ENCODE measurements at places on chromosomes 5 and 9.
A peak's percentile ranks its signal among the peaks of the same experiment; 100 is the strongest.

- ATAC-seq = no peak
Observed at GRCh38 chr5:139473105-139473504, 2.3 kb downstream of the SMIM33 start.

GRCh38 chr5:147317978-147318684 is 83.3 kb downstream of the STK32A start:
- ATAC-seq = no peak

DNA sequence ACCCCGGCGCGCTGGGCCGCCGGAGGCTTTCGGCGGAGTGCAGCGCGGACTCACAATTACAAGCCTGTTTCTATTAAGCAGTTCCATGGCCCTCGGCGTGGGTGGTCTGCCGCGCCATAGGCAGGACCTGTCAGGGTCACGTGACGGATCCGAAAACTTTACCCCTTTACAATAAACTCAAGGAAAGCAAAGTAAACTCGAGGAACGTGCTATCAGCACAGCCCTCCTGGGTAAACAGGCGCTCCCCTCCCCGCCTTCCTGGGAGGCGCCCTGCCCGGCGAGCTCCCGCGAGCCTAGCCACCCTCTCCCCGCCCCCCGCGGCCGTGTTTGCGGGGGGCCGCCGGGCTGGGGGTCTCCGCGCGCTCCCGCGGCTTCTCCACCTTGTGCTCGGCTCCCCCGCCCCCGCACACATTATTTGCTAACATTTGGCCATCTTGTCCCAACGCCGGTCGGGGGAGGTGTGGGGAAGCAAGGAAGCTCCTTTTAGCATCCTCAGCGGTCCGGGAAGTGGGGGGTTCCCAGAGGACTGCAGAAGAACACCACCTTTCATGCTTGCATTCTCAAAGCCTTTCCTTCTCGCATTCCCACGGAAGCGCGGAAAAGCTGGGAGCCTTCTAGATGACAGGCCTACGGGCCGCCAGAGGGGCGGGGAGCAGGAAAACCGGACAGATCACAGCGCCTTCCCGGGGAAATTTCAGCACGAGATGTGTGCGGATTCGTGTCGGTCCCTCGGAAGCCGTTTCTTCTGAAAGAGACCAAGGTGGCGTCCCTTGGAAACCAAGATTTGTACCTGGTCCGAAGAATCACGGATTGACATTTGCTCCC is at the start of gene PTCH1:
PTCH1 (minus strand) TSS at position 238 of the 825 bp plus-strand sequence.
- ATAC-seq = peak; percentile 64

DNA sequence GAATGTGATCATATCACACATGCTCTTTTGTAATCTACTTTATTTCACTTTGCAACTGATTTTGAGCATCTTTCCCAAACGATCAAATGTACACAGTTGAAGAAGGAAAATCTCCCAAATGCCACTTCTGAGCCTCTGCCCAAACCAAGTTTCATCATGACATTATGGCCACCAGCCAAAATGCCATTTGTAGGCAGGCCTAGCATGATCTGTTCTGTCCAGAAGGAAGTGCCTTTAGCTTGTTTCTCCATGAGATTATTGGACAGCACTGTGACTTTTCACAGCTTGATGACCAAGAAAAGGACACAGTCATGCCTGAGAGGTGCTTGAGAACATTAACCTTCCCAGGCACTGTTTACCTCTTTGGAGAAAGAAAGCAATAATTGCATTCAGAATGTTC is 73.2 kb upstream of the PIP5K1B start:
- no peak for ATAC-seq

- ATAC-seq = no peak
Observed at GRCh38 chr5:132766020-132766805, 10.8 kb downstream of the SEPTIN8 start.

- peak; percentile 46 for ATAC-seq
Observed at GRCh38 chr5:80125962-80126480, 90.9 kb downstream of the THBS4 start.

DNA sequence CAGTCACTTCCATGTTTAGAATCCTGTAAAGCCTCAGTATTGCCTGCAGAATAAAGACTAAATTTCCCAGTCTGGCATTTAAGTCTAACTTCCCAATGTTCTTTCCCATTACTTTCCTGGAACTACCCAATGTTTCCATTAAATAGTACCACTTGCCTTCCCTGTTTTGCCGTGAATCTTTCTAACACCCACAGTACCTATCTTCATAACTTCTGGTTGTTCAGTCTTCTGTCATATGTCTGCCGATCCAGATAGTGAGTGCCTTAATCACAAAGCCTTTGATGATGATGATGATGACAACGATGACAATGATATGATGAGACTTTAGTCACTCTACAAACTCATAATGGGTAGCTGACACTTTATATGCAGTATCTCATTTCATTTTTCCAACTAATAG is 6.6 kb upstream of the HEMGN start:
- no peak for ATAC-seq

DNA sequence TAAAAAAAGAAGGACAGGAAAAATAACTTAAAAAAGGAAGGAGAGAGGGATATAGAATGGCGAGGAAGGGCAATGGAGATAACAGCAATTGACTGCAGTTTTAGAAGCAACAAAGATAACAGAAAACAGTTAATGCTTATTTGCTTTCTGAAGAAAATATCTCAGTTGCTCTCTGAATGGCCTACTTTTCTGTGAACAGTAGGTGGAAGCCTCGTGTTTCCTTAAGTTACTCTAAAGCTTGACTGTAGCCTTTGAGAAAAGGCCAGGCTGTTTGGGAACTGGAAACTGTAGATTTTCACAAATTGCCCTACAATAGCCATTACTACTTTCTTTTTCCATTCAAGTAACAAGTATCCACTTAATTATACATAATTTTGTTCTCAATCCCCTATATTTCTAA is 404.5 kb downstream of the YTHDC2 start:
- no peak for ATAC-seq

DNA sequence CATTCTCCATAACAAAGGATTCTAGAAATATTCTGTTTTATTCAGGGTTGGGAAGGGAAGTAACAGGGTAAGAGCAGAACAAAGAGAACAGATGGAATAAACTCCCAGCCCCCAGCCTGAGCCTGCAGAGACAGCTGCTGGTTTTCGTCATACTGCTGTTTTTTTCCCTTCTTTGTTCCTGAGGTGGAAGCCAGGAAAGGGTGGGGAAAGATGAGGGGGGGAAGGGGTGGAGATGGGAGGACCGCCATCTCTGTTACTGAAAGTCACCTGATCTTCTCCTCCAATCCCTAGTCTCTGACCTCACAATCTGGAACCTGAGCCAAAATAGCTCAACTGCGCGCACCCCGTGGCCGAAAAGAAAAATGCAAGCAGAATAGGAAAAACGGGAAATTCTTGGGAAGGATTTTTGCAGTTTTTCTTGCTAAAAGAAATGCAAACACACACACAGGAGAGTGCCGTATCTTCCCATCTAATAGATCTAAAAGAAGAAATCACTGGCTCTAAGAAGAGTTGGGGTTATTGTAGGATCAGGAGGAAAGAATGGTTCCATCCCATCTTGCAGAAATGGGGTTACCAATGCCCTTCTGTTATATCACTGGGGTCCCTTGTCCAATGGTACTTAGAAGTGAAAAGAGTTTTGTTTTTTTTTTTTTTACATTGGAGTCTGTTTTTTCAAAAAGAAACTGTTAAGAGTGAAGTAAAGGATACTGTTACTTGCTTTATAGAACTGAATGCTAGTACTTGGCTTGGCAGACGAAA is 57.9 kb downstream of the DIAPH1 start:
- peak; percentile 79 for ATAC-seq

GRCh38 chr9:91530829-91531228 is 107.2 kb upstream of the NFIL3 start:
- no peak for ATAC-seq

DNA sequence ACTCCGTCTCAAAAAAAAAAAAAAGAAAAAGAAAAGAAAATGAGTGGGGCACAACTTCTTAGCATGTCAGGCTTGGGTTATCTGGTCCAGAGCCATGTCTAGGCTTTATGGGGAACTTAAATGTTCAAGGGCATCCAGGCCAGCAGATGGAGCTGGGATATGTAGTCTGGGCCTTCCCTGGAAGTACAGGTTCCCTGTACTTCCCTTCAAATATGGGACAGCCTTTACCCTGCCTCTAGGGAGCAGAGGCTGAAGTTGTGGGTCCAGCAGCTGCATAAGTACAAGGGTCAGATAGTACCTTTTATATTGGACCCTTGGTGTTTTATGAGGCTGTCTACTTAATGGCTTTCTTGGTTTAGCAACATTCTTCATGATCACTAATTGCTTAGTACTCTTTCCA is 42.1 kb downstream of the FAF2 start:
- no peak for ATAC-seq

DNA sequence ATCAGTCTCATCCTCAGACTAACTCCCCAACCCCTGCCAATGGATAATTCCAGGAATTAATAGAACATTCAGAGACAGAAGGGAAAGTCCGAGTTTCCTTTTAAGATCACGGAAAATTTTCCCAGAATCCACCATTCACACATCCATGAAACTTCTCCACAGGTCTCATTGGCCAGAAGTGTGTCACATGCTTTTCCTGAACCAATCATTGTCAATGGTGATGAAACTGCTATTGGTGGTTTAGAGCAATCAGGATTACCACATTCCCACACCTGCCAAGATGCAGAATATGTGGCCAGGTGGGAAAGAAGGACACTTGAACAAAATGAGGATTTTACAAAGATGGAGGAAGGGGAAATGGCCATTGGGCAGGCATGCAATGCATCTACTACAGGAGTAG is 29.3 kb upstream of the SNX2 start:
- no peak for ATAC-seq

DNA sequence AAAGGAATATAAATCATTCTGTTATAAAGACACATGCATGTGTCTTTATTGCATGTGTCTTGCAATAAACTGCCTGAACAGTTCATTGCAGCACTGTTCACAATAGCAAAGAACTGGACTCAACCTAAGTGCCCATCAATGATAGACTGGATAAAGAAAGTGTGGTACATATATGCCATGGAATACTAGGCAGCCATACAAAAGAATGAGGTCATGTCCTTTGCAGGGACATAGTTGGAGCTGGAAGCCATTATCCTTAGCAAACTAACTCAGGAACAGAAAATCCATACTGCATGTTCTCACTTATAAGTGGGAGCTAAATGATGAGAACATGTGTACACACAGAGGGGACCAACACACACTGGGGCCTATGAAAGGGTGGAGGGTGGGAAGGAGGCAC is 63.7 kb upstream of the CHD1 start:
- ATAC-seq = no peak

- no peak for ATAC-seq
Observed at GRCh38 chr5:89769975-89770374, 639.6 kb downstream of the CETN3 start.

GRCh38 chr9:96172797-96173196 is 129.2 kb downstream of the HSD17B3 start:
- peak; percentile 53 for ATAC-seq

DNA sequence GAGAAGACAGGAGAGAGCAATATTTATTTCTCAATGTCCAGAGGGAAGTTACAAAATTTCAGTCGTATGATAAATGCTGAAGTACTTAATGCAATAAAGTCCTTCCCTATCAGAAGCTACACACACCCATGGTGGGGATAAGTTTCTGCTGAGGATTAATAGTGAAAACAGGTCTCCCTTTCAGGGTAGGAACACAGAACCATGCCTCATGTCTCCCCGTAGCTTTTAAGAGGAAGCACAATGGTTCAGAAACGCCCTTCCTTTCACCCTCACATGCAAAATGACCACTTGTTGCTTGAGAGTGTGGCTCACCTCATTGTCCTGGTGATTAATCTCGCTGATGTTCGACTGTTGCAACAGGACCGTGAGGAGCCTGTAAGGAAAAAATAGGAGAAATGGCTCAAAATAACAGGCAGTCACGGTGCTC is 73.6 kb downstream of the ANKRD55 start:
- no peak for ATAC-seq

- ATAC-seq = no peak
Observed at GRCh38 chr5:96433066-96433447, at the start of gene PCSK1. Gene PCSK1 (minus strand): TSS chr5:96433248. CDS start chr5:96433042, 206 bp downstream.

GRCh38 chr5:137696481-137696880 is 39.4 kb downstream of the KLHL3 start:
- no peak for ATAC-seq

DNA sequence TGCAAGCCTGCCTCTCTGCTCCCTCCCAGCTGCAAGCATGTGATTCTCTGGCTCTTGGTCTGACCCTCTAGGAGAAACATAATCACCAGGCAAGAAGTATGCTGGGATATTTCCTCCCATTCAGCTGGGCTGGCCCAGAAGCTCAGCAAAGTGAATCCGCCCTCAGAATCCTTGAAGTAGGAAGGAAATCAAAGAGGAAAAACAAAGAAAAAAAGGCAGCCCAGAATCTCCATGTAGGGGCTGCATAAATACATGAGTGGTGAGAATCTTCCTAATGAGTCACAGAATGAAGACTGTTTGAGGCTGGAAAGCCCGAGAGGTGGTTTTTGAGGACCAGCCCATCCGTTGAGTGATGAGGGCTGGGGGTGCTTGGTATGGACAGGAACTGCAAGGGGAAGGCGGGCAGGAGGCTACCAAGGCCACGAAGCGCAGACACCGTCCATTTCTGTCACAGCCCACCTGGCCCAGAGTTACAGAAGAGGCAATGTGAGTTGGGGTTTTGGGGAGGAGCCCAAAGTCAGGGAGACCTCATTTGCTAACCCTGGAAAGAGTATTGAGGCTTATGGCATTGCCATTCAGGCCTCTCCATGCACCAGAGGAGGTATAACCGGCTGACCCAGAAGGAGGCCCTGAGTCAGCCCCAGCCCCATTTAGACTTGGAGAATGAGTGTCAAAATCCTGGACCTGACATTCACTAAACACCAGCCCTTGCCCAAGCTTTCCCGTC is 33.4 kb upstream of the TGFBR1 start:
- no peak for ATAC-seq

DNA sequence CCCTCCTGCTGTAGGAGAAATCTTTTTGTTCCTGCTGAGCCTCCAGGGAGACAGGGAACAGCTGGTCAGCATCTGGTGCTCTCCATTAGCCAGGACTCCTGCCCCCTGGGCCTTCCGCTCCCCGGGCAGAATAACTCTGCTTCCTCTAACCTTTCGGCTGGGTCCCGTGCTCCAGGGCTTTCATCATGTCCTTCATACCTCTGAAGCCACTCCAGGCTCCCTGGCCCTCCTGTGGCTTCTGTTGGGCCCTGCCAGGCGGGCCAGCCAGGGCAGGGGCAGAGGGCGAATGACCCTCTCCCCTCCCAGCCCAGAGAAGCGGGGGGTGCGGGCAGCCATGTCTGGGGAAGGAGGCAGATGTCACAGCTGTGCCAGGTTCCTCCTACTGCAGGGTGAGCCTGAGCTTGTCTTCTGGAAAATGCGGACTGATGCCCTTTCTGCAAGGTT is 81.7 kb upstream of the LMX1B start:
- ATAC-seq = no peak

GRCh38 chr9:121289026-121289771 is 21.2 kb downstream of the GSN start:
- peak; percentile 53 for ATAC-seq

- no peak for ATAC-seq
Observed at GRCh38 chr9:75938946-75939345, 48.5 kb downstream of the PCSK5 start.

All from esophagus mucosa (tissue), 1 donor.